ENCODE measurements at places on chromosomes 16 and 17.

DNA sequence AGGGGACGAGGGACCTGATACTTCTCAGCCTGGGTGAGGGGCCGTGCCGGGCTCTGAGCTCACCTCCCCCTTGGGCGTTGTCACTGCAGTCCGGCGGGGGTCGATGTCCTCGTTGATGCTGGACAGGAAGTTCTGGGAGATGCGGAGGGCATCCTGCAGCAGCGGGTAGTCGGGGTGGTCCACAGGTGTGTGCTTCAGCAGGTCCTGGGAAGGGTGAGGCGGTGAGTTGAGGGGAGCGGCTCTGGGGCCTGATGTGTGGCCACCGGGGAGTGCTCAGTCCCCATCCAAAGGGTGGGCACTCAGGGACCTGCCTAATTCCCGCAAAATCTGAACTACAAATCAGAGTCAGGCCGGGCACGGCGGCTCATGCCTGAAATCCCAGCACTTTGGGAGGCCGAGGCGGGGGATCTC is 75.6 kb downstream of the TIMM22 start:
- DNase-seq, result no peak

GRCh38 chr17:4555873-4556759 is 932 bp upstream of the MYBBP1A start:
- DNase-seq, result peak; percentile 66

- DNase-seq, result no peak
Measured at GRCh38 chr16:11162586-11163268, 93.3 kb downstream of the SOCS1 start.

DNA sequence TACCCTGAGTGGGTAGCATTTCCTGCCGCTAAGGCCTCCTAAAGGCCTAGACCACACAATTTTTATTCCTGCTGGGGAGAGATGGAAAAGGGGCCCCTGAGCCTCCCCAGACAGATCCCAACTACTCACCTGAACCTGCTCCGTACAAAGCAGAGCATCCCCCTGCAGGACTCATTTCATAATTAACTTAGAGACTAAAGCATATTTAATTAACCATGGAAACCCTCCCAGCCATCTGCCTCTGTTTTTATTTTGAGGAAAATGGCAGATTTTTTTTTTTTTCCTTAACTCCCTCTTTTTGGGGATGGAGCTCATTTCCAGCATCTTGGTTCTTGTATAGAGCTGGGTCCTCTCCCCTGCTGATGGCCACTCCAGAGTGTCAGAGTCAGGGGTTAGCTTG is 96.5 kb upstream of the CRHR1 start:
- no peak for DNase-seq

DNA sequence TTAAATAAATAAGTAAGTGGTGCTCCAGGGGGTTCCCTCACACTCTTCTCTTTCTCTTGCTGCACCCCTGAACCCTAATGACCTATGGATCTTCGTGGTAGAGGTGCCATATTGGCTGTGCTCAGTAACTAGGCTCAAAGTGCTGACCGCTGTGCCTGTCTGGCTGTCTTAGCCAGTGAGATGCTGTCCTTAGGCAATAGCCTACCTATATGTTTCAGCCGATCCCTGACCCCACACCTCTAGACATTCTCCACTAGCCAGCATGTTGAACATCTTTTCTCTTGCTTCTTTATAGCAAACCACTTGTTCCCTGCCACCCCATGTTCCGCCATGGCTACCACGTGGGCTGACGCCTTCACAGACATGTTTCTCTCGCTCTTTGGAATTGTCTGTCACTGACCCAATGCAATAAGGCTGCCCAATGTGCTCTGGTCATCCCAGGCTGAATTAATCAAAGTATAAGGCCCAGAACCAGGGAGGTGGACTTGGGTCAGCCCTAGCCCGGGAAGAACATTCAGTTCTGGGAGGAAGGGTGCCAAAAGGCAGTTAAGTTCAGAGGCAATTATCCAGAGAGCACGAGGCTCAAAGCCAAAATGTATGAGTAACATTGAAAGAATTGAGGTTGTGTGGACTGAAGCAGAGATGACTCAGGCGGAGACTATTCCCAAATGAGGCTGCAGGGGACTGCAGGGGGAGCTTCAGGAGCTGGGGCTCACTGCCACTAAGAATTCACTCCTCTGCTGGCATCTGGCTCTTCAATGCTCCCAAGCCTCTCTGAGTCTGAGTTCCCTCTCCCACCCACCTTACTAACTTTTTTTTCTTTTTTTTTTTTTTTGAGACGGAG is 28.7 kb upstream of the TNRC6A start:
- no peak for DNase-seq

- DNase-seq, result no peak
Measured at GRCh38 chr17:61822326-61823285, 40.7 kb downstream of the BRIP1 start.

DNA sequence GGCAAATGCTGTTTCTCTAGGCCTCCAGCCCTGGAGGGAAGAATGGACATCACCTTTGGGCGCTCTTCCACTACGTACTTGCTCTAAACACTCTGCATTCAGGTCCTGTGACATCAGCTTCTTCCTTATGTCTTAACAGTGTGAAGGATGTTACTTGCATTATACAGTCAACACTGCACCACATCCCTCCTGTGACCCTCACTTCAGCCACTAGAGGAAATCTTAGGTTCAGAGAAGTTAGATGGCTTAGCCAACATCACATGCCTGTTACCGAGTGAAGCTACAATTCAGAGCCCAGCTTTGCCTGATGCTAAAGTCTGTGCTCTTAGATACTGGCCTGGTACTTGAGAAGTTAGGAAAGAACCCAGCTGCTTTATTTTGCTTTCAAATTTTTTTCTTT is 18.3 kb downstream of the UBFD1 start:
- DNase-seq, result no peak

GRCh38 chr17:57594767-57595166 is 150.3 kb downstream of the CCDC182 start:
- DNase-seq, result no peak

- no peak for DNase-seq
Measured at GRCh38 chr17:82941021-82942001, 101.5 kb upstream of the ZNF750 start.

- DNase-seq, result no peak
Measured at GRCh38 chr16:57685633-57686032, 9.0 kb upstream of the DRC7 start.

- no peak for DNase-seq
Measured at GRCh38 chr16:732936-733335, 6.0 kb downstream of the HAGHL start.

GRCh38 chr16:8179615-8180014 is 410.7 kb downstream of the TMEM114 start:
- no peak for DNase-seq

DNA sequence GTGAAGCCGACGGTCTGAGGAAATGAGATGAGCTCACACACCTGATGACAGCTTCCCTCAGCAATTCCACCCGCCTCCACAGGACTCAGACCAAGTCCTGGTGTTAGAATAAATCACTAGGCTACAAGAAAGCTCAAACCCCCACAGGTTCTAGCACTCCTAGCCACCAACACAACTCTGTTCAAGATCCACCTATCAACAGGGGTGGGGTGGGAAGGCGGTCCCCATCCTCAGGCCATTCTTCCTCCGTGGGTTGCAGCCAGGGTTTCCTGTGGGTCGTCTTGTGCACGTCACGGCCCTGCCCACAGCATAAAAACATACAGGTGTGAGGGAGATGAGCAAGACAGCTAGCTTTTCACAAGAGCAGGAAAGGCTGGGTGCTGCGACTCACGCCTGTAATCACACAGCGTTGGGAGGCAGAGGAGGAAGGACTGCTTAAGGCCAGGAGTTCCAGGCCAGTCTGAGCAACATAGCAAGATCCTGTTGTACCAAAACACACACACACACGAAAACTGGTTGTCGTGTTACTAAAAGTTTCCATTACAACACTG is 81.1 kb downstream of the ANKRD11 start:
- DNase-seq, result peak; percentile 64

DNA sequence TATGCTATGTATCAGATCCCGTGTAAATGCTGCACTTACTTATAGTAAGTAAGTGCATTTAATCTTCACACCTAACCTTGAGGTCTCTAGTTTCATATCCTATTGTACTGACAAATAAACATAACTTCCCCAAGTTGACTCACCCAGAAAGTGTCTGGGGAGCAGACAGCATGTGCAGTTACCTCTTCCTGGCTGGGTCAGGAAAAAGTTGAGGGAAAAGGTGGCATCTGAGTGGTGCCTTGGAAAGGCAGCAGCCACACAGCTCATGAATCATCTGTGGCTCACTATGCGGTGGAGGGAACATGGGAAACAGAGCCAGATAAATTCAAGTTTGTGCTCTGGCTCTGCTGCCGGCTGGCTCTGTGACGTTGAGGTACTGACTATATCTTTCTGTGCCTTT is 382.0 kb upstream of the DYNLRB2 start:
- DNase-seq, result no peak

DNA sequence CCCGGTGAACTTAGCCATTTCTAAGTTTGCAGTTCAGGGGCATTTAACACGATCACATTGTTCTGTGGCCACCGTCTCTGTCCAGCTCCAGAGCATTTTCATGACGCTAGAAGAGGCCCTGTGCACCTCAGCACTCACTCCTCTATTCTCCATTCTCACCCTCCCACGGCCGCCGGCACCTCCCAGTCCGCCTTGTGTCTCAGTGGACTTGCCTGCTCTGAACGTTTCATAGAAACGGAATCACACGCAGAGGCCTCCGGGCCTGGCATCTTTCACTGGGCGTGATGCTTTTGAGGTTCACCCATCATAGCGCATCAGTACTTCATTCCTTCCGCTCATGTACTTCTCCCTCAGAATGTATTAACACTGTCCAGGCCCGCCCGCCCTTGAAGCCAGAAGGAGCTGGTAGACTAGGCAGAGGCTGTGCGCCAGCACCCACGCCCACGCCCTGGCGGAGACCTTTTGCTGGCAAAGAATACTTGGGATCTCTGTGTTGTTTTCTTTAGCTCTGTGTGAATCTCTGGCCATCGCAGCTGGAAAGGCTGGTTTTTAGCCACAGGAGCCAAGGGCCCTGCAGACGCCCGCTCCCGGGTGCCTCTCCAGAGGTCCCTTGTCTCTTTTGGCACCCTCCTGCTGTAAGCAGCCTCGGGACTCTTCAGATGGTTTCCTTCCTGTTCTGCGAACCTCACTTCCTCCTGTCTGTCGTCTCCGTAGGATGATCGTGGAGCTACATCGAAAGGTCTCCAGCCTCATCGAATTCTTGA is 23.4 kb upstream of the JPT2 start:
- no peak for DNase-seq

DNA sequence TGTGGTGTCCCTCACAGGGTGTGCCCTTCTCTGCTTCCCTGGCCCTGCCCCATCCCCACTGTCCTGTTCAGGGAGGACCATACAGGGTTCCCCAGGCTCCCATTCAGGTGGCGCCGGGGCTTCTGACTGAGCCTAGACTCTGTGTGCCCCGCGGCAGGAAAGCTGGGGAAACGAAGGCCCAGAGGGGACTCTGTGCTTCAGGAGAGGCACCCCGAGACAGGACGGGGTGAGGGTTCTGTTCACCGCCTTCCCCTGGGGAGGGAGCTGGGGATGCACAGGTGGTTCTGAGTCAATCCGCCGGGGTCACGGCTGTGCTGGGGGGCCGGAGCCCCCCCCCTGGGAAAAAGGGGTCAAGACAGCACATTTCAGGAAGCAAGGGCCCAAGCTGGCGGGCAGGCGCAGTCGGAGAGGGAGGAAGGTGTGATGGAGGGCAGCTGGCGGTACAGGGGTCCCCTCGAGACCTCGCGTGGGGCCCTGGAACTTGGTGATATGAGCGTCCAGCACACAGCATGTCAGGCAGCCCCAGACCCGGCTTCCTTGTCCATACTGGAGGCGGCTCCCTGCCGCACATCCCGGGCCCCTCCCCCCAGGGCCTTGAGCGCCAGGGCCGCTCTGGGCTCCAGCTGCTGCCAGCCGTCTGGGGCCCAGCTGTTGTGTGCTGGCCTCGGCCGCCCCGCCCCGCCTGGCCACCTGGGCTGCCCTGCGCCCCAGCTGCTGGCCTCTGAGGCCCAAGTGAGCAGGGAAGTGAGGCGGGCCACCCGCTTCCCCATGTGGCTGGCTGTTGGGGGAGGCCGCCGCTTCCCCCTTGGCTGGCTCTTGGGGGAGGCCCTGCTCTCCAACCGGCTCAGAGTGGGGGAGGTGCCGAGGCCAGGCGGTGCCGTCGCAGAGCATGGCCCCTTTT is 5.6 kb upstream of the NOTUM start:
- DNase-seq, result peak; percentile 89

Data from kidney (tissue), 22 donors.